Aortic smooth muscle cell (primary cell): ENCODE measurements at places on chromosomes 4 and X. TPM values are rescaled to one million over a fixed set of nuclear protein-coding genes. Genes with fewer than 3 reads are reported as not detected.

FGFBP2 gene
- total RNA-seq, result not detected in 2 replicates

ADH1B gene
- total RNA-seq, result 3,268 and 4,233 TPM in 2 replicates

RADX gene
- total RNA-seq, result 0.92 and 1.1 TPM in 2 replicates

CCKAR gene
- 0.13 TPM in 1 of 2 replicates, not detected in the other for total RNA-seq

ASB12 gene
- total RNA-seq, result 0.06 and 0.13 TPM in 2 replicates

SHISA3 gene
- total RNA-seq, result 22.0 and 37.5 TPM in 2 replicates

DOK7 gene
- 0.13 and 0.19 TPM in 2 replicates for total RNA-seq

HELT gene
- not detected in 2 replicates for total RNA-seq

MSN gene
- 307 and 310 TPM in 2 replicates for total RNA-seq

LDB2 gene
- 81.2 and 83.4 TPM in 2 replicates for total RNA-seq

C4orf17 gene
- total RNA-seq, result not detected in 2 replicates

PSAPL1 gene
- total RNA-seq, result not detected in 2 replicates
